ENCODE measurements at places on chromosomes 11 and 22.

- DNase-seq: no peak
Observed at GRCh38 chr11:114821621-114822412, 143.5 kb downstream of the NXPE2 start.

GRCh38 chr11:2554338-2555207 is 109.8 kb downstream of the KCNQ1 start:
- DNase-seq: no peak

GRCh38 chr22:48351376-48352085 is 1476.1 kb downstream of the BRD1 start:
- DNase-seq: no peak

- no peak for DNase-seq
Observed at GRCh38 chr11:68231621-68232020, 18.5 kb upstream of the KMT5B start.

GRCh38 chr11:2816523-2816922 is 69.1 kb downstream of the CDKN1C start:
- DNase-seq: no peak

DNA sequence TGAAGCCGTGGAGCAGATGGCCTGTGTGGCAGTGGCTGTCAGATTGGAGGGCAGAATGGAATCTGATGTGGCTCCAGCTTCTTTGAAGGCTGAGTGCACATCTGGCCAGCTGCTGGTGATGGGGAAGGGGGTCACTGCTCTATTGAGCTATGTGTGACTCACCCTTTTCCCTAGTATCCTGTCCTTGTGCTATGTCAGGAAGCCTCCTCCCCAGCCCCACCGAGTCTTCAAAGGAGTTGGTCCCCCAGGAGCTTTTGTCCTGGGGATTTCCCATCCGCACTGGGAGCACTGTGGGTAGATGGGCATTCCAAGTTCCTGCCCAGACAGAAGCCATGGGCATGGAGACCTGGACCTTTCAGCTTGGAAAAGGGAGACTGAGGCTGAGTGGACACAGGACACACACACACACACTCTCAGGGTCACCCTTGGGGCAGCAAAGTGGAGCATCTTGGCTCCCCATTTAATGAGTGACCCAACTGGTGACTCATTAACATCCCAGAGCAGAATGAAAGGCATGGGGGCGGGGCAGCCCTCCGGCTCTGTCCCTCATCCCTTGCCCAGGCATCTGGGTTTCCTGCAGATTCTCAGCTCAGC is 3.3 kb downstream of the SERPINH1 start:
- no peak for DNase-seq

- no peak for DNase-seq
Observed at GRCh38 chr22:40081662-40082061, 86.9 kb downstream of the FAM83F start.

DNA sequence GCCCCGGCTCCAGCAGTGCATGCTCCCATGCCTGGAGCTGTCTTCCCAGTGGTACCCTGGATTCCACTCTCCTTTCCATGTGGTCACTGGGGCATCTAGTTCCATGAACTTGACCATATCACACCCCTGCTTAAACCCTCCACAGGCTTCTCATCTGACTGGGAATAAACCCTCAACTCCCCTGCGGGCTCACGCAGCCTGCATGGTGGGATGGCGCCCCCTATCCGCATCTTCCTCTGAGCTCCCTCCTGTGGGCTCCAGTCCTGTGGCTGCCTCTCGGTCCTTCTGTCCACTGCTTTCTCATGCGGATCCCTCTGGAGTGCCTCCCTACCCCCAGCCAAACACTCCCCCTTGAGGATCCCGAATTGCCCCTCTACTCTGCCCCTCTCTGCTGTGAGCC is 41.4 kb upstream of the TTLL12 start:
- no peak for DNase-seq

- no peak for DNase-seq
Observed at GRCh38 chr11:72899238-72899637, 85.0 kb downstream of the ATG16L2 start.

DNA sequence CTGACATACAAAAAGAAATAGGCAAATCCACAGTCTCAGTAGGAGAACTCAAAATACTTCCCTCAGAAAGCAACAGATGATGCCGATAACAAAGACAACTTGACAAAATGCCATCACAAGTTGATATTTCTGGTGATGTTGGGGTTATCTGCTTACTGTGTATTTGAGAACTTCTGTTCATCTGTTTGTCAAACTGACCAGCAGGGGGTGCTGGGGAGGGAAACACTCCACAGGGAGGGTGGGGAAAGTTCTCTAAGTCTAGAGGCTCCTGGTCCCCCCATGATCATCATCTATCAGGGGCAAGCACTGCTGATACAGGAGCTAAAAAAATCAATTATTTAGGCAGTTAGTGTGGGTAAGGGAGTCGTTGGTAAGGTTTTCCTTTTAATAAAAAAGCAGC is 19.2 kb downstream of the GLYATL1 start:
- peak; percentile 41 for DNase-seq

- no peak for DNase-seq
Observed at GRCh38 chr11:111283945-111284481, 14.3 kb upstream of the POU2AF3 start.

DNA sequence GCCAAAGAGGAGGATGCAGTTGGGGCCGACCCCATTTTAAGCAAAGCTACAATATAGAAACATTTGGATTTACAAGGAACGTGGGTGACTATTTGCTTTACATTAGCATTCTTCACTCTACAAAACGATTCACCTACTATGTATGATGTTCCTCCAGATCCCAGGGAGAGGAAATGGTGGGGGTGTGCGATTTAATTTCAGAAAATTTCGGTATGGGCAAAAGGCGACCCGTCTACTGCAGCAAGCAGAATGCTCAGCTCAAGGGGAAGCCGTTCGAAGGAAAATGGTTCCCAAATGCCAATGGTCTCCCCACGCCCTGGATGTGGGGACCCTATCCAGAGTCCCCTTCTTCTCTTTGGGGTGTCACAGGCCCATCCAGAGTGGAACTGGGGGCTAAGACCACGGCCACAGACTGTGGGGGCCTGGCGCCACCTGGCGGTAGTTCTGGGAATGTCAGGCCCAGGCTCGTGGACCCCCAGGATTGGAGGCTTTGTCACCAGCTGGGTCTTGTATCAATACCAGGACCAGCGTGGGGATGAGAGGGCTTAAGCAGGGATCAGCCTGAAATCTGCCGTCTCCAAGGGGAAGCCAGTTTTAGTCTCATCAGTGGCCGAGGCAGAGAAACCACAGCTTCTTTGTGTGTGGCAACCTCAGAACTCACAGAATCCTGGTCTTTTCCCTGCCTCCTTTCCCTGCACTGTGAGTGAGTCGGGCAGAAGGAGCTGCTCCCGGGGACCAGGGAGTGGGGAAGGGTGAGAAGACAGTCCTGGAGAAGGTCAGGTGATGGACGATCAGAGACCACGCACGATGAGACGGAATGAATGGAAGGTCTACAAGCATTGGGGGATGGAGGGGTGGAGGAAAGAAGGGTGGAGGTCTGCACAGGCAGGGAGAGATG is 8.4 kb downstream of the LRRC10B start:
- peak; percentile 63 for DNase-seq

DNA sequence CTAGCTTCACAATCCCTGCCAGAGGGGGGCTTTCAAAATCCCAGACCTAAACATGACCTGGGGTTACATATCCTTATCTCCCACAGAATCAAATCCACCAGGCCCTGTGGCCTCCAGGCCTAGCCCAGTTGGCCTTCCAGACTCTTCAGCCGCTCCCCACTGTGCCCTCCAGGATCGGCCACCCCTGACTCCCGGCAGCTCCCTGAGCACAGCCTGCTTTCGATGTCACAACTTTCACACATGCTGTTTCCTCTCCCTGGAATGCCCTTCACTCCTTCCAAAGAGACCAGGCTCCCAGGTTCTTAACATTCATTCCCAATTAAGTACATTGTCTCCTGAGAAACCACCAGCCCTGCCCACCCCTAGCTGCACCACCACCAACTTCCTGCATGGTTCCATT is 62.7 kb downstream of the CSNK2A3 start:
- no peak for DNase-seq

DNA sequence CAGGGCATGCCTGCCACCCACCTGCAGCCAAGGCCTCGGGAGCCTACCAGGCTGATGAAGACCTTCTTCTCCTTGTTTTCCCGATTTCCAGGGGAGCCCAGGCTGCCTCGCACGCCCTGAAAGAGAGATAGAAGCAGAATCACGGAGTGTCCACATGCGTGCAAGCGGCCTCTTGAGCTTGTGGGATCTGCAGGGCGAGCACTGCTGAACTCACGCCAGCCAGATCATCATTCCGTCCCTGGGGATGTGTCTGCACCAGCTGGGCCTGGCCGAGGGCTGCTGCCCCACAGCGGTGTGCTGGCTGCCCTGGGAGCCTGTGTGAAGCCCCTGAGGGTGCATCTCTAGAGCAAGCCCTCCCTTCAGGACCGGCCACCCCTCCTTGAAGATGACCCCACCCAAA is 17.9 kb downstream of the USH1C start:
- no peak for DNase-seq

GRCh38 chr11:129145276-129145675 is 46.8 kb downstream of the ARHGAP32 start:
- DNase-seq: no peak

GRCh38 chr11:105324156-105324555 is 184.6 kb upstream of the CARD18 start:
- DNase-seq: no peak

DNA sequence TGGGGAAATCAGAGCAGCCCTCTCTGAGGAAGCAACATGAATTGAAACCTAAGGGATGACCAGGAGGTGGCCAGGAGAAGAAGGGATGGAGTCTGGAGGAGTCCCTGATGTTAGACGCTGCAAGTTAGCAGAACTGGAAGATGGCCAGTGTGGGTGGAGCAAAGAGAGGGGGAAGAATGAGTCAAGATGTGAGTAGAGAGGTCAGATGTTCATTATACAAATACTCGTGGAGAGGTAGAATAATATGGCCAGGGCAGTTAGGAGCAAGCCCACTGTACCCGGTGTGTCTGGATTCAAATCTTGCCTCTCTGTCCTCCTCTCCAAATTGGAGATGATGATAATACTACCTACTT is 242.0 kb downstream of the TENM4 start:
- DNase-seq: no peak

DNA sequence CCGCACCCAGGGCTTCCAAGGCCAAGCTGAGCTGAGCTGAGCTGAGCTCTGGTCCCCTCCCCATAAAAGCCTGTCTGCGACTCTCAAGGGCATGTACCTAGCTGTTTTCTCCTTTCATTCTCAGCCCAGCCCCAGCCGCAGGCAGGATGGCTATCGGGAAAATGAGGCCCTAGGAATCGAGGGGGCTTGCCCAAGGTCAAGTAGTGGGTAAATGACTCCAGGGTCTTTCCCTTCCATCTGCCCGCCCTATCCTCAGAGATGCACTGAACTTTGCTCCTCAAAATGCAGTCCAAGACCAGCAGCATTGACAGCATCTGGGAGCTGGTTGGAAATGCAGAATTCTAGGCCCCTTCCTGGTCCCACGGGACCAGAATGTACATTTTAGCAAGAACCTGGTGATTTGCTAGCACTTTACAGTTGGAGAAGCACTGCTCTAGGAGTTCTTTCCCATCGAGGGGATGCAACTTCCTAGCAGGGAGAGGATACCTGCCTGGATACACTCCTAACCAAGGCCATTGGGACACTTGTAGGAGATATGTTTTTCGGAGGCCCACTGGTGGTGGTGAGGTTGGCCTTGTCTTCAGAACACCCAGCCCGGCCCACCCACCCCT is 43.2 kb upstream of the ACCSL start:
- no peak for DNase-seq

DNA sequence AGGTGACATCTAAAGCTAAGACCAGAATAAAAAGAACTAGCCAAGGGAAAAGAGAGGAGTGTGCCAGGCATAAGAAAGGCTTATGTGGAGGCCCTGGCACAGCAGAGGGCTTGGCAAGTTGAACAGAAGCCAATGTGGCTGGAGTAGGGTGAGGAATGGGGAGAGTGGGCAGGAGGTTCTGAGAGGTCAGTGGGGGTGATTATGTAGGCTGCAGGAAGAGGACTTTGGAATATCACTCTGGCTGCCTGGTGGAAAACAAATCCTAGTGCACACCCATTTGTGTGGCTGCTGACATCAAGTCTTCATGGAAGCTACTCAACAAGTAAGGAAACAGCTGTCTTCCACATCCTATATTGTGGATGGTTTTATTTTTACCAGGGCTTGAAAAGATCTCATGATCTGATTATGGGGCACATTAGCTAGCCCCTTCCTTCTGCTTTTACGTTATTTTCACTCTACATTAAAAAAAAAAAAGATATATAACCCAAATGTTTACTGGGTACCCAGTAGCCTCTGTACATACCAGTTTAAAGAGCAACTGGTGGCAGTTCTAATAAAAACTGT is 3.4 kb downstream of the MRPL16 start:
- no peak for DNase-seq

- peak; percentile 30 for DNase-seq
Observed at GRCh38 chr22:23218867-23219251, 38.5 kb downstream of the BCR start.

All from activated naive CD8-positive, alpha-beta T cell treated with anti-CD3 and anti-CD28 coated beads for 36 hours (primary cell).